ENCODE measurements at places on chromosomes 13 and 19.

DNA sequence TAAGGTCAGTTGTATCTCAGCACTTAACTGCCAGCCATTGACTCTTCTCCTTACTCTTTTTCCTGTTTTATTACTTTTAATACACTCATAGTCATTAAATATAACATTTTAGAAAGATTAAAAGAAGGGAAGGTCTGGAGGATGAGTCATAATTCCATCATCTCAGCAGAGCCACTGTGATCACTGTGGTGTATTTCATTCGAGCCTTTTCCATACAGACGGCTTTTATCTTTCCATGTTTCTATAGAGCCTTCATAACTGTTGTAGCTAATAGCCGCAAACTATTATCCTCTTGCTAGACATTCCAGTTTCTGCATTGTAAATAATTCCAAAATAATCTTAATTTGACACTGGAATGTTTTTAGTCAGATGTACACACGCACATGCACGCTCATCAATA is 4.7 kb upstream of the FLT1 start:
- no peak for DNase-seq

- DNase-seq: no peak
Measured at GRCh38 chr19:456547-457110, 4.2 kb downstream of the SHC2 start.

DNA sequence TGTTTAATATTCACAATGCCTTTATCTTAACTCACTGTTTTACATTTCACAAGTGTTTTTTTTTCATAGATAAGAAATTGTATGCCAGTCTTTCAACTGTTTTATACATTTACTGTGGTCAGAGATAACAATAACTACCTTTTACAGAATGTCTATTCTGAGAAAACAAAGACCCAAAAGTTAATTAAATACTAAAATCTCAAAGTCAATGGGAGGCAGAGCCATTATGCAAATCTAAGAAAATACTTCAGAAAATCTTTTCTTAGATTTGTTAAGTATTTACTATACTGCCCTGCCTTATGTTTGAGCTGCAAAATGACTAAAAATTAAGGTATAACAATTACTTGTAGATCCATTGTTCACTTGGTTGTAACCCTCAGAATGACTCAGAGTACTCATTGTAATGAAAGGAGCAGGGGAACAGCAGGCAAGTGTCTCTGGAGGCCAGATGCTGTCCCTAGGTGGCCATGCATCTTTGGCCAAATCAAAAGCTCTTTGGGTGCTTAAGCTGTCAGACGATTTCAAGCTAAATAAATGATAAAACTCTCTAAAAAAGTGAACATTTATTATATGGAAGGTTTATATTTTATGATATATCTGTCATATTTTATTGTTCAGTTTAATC is 770.1 kb upstream of the PCDH20 start:
- no peak for DNase-seq

DNA sequence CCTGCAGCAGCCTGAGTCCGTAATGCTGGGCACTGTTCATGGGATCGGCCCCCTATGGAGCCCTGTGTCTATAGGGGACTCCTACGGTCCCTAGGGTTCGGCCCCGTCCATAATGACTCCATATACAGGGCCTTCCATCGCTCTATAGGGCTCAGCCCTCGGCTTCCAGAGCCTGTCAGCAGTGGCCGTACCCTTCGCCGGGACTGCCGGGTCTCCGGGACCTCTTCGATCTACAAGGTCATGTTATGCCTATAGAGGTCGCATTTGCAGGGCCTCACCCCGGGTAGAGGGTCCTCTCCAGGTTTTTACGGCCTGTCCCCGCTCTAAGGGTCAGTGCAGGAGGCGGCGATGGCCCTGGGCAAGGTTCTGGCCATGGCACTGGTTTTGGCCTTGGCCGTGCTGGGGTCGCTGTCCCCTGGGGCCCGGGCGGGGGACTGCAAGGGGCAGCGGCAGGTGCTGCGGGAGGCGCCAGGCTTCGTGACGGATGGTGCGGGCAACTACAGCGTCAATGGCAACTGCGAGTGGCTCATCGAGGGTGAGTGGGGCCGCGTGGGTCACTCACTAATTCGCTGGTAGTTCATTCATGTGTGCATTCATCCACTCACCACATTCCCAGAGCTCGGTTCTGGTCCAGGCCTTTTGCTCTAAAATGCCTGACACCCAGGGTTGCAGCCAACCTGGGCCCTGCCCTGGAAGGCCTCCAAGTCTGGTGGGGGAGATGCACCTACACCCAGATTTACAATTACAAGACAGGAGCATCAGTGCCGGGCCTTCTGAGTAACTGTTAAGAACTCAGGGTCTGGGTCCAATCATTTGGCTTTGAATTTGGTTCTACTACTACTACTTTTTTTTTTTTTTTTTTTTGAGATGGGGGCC is 699 bp downstream of the MEGF8 start:
- no peak for DNase-seq

DNA sequence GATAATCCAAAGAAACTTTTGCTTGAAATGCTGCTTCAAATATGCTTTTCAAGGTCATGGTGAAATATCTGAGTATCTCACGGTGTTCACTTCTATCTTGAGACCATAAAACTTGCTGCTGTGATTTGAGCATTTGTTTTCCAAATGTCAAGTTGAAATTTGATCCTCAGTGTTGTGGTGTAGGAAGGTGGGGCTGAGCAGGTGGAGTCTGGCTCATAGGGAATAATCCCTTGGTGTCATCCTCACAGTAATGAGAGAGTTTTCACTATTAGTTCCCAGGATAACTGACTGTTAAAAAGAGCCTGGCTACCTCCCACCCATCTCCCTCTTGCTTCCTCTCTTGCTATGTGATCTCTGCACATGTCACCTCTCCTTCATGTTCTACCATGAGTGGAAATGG is 858.0 kb upstream of the SLITRK5 start:
- DNase-seq: no peak

DNA sequence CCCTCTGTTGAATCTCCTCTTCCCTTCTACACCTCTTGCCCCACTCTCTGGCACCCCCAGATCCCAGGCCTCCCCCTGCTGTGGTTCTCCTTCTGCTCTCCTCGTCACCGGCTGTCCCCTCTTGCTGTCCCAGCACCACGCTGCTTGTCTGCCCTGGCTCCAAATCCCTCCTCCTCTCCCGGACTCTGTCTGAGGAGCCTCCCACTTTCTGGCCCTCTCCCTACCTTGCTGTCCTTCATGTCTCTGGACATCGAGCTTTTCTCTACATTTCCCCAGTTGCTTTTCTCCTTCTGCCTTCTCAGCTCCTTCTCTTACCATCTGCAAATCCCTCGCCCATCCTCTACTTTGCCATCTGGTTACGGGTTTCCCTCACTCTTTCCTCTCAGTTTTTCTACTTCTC is 1.2 kb downstream of the ZNF347 start:
- DNase-seq: no peak

DNA sequence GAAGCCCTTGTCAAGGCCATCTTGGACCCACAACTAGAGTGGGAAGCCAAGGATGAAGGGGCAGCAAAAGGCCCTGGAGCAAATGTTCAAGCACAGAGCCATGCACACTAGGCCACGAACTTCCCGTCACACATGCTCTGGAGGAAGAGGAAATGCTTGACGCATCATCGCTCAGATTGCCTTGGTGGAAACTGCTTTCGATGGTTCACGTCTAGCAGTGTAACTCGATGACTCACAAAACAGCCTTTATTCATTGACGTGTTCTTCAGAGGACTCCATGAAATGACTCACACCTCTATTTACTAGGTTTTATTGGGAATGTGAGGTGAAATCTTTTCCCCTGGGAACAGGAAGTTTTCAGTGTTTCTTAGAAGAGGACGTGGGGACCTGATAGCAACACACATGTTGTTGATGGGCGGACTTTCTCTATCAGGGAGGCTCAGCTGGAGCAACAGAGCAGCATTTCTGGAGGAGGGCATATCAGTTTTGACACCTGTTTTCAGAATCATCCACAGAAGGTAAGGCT is 79.8 kb upstream of the FLT1 start:
- peak; percentile 94 for DNase-seq

GRCh38 chr13:52980695-52981094 is 47.9 kb upstream of the OLFM4 start:
- DNase-seq: no peak
